ENCODE measurements at places on chromosomes 6 and 20. TPM values are rescaled to one million over a fixed set of nuclear protein-coding genes. Genes with fewer than 3 reads are reported as not detected.

GRCh38 chr20:16362642-16363041, 210.6 kb downstream of the KIF16B start:
- no peak for DNase-seq

GRCh38 chr6:29927841-29928388, 14.4 kb upstream of the HLA-A start:
- DNase-seq, result no peak

DNA sequence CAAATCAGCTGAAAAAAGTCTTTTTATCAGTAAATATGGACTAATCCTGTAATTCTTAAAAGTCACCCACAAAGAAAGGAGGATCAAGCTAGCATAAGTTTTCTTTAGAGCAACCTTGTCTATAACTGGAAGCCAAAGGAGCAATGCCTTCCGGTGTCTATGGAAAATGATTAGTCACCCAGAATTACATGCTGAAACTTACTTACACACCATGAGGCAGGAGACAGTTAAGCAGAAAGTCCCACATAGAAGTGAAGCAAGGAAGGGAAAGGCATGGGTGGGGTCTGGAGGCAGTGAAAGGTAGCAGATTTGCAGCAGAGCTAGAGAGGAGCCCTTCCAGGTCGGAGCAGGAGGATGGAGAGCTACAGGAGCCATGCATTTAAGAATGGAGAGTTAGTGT, 153.7 kb upstream of the RIPOR2 start:
- DNase-seq, result no peak

- DNase-seq, result no peak
Observed at GRCh38 chr20:37803438-37804307, 99.3 kb upstream of the VSTM2L start.

DNA sequence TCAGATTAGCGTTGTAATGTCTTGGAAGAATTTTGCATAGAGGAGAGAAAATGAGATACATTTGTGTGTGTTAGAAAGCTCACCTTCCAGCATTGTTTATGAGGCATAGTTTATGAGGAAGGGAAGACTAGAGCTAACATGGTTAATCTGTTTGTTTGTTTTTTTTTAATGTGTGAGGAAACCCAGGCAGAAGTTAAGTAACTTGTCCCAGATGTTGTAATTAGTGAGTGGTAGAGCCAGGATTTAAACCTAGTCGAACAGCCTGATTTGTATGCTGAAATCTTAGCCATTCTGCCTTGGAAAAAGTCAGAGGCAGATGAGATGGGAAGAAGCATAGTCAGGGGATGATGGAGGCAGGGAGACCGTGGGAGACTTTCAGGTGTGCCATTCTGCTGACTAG, 29.1 kb downstream of the NDUFAF5 start:
- no peak for DNase-seq

- no peak for DNase-seq
Observed at GRCh38 chr6:164243012-164243610, 828.6 kb downstream of the QKI start.

DNA sequence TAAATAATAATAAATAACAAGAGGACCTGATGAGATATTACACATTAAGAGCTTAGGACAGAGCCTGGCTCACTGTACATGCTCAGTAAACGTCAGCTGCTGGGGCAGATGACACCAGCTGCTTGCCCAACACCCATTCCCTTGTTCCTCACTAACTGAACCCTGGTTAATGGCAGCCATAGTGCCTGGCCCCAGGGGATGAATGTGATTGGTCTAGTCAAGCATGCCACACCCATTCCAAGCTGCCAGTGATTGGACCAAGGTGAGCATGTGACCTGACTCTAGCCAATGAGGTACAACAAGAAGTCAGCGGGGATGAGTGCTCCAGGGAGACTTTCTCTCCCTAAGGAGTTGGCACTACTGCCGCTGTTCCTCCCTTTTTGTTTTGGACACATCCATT, 85.1 kb upstream of the PTPN1 start:
- no peak for DNase-seq

DNA sequence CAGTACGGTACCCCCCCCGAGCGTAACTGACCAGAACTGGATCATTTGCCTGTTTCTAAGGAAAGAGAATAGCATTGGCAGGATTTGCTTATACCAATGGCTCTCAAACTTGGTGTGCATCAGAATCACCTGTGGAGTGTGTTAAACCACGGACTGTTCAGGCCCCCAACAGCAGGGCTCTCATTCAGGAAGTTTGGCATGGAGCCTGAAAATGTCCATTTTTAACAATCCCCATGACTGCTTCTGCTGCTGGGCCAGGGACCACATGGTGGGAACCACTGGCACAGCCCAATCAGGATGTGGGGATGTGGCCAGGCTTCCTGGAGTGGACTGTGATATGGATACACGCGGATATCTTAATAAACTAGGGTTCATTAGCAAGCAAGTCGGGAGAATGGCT, 53.9 kb downstream of the GTF2H5 start:
- no peak for DNase-seq

DNA sequence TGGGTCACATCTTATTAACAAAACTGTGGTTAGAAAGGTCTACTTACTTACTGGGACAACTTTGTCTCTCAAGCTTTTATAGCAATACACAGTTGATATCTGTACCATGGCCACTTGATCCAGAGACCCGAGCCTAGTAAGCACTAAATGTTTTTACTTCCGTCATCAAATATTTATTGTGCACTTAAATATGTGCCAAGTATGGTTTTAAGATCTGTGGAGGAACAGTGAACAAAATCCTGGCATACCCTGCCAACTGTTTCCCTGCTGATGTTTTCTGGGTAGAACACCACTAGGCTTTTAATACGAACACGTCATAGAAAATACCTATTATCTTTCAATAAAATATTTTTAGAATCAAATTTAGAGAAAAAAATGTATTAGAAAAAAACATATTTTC, 574.8 kb downstream of the HACE1 start:
- no peak for DNase-seq

DNA sequence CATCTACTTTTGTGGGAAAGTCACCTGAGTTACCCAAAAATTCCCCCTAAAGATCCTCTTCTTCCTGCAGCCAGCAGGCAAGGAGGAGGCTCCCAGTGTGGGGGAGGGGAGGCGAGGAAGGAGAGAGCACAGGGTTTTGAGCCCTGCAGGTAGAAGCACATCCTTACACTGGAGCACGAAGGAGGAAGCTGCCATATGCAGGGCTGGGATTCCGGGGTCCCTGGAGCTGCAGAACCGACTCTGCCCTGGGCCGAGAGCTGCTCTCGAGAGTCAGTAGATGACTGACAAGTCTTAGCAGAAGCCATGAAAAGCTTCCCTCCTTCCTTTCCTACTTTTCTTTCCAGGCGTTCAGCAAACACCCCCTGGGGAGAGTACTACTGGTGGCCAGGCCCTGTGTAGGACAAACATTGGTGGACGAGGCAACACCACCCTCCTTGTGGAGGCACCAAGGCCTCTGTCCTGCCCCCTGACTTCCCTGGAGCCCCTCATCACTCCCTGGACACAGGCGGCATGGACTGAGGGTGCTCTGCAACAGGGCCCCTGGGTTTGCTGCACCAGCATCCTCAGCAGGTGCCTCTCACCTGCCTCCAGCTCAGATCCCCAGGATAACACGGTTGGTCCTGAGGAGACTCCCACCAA, 211.7 kb upstream of the CST7 start:
- no peak for DNase-seq

GRCh38 chr6:109513571-109514071, 30.6 kb upstream of the ZBTB24 start:
- no peak for DNase-seq

DNA sequence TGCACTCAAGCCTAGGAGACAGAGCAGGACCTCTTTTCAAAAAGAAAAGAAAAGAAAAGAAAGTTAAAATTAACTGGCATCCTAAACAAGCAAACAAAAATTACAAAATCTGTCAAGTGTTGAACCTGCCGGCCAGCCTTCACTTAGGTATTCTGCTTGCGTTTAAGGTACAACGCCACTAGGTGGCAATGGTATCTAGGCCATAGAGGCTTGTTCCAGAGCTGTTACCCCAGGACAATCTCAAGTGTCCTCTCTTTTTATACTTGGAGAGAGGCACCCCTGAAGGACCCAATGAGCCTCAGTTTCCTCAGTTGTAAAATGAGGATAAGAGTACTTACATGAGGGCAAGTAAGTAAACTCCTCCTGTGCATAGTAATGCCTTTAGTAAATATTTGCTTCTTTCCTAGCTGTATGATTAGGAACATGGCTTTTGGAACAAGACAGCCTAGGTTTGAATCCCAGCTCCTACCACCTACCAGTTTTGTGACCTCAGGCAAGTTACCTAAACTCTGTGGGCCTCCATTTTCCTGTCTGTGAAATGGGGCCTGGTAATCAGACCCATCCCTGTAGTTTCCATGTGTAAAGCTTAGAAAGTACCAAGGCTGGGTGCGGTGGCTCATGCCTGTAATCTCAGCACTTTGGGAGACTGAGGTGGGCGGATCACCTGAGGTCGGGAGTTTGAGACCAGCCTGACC, 5.8 kb upstream of the PACSIN1 start:
- no peak for DNase-seq

Gene IL17F
- 0.32 TPM for polyA plus RNA-seq

Gene PPP1R16B
- 8.3 TPM for polyA plus RNA-seq

Gene CRNKL1
- polyA plus RNA-seq, result 49.8 TPM

Data from right renal cortex interstitium (tissue), 3 donors.